ENCODE measurements at places on chromosomes 3 and 15. TPM values are rescaled to one million over a fixed set of nuclear protein-coding genes. Genes with fewer than 3 reads are reported as not detected.

- DNase-seq: no peak
These were observed 176.4 kb upstream of the MDFIC2 start for GRCh38 chr3:70488816-70489215.

DNA sequence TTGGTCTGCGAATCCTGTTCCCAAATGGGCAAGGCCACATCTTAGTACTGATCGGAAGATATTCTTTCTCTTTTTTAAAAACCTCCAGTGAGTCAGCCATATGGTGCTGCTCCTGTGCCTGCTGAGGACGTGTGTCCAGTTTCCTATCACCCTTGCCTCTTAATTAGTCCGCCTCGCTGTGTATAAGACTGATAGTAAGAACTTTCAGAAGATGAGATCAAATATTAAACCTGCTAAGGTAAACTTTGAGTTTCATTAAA, 612 bp downstream of the UBA5 start:
- no peak for DNase-seq

DNA sequence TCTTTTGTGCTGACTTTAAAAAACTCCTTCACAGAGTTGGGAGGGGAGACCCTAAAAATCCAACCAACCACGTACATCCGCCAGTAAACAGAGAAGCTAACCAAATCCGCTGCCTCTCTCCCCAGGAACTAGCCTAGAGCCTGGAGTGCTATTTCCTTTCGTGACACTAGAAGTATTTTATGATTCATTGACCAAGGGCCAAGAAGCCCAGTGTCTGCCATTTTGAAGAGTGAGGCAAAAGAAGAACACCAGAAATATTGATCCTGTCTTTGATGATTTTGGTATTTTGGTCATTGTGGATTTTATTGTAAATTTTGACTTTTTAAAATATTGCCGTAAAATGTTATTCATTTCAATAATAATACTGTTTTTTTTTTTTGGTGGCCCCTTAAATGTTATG, 10.5 kb upstream of the CTSH start:
- no peak for DNase-seq

- DNase-seq: no peak
These were observed 68.7 kb upstream of the ATP10A start for GRCh38 chr15:25931851-25932250.

DNA sequence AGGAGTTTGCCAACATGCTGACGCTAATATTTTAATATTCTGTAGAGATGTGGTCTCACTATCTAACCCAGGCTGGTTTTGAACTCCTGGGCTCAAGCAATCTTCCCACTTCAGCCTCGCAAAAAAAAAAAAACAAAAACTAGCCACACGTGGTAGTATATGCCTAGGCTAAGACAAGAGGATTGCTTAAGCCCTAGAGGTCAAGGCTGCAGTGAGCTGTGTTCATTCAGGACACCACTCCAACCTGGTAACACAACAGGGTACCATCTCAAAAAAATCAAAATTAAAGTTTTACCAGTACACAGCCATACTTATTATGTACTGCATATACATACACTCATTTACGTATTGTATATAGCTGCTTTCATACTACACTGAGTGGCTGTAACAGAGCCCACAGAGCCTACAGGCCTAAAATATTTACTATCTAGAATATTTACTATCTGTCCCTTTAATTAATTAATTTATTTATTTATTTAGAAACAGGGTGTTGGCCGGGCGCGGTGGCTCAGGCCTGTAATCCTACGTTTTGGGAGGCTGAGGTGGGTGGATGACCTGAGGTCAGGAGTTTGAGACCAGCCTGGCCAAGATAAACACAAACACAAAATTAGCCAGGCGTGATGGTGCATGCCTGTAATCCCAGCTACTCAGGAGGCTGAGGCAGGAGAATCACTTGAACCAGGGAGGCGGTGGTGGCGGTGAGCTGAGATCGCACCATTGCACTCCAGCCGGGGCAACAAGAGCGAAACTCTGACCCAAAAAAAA, 23.2 kb downstream of the SMARCC1 start:
- DNase-seq: no peak

DNA sequence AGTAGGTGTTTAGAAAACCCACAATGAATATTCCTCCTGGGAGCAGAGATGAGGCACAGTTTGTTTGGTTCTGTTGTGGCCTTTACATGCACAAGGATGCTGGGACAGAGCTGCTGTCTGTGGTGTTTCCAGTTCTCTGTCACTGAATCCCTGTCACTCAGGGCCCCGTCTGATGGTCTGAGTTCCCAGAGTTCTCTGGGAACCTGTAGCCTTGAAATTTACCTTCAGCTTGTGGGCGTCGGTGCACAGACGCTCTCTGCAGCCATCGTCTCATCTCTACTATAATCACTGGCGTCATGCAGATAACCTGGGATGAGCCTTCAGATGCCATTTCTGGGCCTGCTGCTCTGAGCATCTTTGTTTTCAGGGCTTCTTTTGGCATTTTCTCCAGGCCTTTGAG, 81.9 kb downstream of the LRRK1 start:
- no peak for DNase-seq

DNA sequence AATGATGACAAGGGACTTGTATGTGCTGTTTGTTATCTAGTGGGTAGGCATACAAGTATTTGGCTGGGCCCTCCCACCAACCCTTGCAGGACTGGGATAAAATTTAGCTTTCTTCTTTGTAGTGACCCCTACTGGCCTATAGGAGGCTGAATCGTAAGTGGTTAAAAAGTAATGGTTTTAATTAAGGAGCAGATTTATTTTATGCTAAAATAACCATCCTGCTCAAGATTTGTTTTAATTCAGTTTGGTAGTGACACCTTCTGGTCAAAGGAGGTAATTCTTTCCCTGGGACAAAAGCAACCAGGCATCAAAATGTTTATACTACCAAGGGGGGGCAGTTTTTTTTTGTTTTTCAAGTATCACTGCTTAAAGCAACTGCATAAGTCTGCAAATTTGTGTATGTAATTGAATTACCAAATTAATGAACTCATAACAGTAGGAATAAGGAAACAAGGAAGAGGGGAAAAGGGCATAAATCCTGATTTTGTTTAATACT, 70.7 kb downstream of the TOP2B start:
- DNase-seq: no peak

DNA sequence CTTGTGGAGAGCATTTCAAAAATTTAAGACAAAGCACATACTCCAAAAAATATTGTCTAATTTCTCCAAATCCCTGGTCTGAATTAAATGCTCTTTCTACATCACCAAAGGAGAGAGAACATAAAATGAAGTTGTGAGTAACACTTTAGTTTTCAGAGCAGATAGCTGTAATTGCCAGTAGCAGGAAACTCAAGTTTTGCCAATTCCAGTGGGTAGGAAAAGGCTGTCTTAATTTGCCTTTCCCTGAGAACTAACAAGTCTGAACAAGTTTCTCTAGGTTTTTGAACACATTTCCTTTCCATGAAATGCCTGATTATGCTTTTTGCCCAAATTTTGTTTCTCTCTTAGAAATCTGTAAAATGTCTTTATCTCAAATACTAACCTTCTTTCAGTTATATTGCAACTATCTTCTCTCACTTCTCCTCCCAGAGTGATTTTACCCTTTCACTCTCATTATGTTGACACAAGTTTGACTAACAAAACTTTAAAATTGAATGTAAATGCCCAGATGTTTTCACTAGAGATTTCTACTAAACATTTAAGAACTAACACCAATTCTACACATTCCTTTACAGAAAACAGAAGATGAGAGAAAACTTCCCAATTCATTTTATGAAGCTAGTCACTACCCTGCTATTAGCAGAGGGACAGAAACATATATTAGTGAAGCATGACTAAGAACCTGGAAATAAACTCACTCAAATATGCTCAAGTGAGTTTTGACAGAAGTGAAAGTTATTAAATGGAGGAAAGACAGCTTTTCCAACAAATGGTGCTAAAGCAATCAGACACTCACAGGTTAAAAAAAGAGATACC, 38.4 kb downstream of the RFX7 start:
- DNase-seq: no peak

- no peak for DNase-seq
These were observed 83.3 kb downstream of the GLDN start for GRCh38 chr15:51424780-51425179.

DNA sequence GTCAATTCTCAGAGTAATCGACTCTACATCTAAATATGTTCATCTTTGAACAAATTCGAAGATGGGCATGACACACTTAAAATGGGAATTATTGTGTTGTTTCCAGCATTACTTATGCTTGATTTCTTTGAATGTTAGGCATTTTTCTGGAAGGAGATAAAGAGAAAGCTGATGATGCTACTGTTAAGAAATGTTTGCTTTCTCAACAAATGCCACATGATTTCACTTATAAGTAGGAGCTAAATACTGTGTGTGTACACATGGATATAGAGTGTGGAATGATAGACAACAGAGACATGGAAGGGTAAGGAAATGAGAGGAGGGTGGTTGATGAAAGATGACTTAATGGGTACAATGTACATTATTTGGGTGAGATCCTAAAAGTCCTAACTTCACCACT, 400.9 kb downstream of the TBL1XR1 start:
- DNase-seq: no peak

- no peak for DNase-seq
These were observed 37.6 kb downstream of the PIAS1 start for GRCh38 chr15:68091743-68092142.

GRCh38 chr3:21169948-21170347, 581.1 kb downstream of the ZNF385D start:
- DNase-seq: no peak

- no peak for DNase-seq
These were observed 225.3 kb downstream of the FOXP1 start for GRCh38 chr3:71358243-71358642.

- DNase-seq: no peak
These were observed 31.7 kb upstream of the MFSD1 start for GRCh38 chr3:158769952-158770740.

DNA sequence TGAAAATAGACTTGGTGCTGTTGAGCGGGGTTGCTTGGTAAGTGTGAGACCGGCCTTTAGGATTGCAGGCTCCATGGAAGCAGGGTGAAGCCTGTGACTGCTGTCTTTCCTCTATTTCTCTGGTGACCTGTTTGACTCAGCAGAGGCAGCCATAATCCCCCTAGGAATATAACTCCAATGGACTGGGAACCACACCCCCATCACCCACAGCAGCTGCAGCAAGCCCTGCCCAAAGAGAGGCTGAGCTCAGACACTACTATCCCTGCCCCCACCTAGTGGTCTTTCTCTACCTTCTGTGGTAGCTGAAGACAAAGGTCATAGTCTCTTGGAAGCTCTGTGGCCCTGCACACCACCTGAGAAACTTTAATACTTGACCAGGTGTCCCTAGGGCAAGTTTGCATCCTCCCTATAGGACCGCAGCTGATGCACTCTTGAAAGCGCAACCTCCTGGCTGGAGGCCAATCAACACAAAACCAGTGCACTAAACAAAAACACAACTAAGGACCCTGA, 133.6 kb upstream of the MRPL3 start:
- no peak for DNase-seq

- peak; percentile 87 for DNase-seq
These were observed 691 bp downstream of the MAP2K1 start for GRCh38 chr15:66387163-66388042.

- DNase-seq: no peak
These were observed 27.8 kb upstream of the ITPKA start for GRCh38 chr15:41465822-41466421.

- no peak for DNase-seq
These were observed 916 bp downstream of the IL17RD start for GRCh38 chr3:57164217-57164656.

The CADM2 gene
- 7.5 TPM for polyA plus RNA-seq

The PAQR5 gene
- 11.7 TPM for polyA plus RNA-seq

The FOXB1 gene
- polyA plus RNA-seq: not detected

The RARRES1 gene
- polyA plus RNA-seq: 8.2 TPM

The ZBTB20 gene
- polyA plus RNA-seq: 3.6 TPM

The ISL2 gene
- 0.03 TPM for polyA plus RNA-seq

The ROBO2 gene
- 2.5 TPM for polyA plus RNA-seq

Data from adrenal gland (tissue), 19 donors.